NCI-H1436 treated with DMSO at 0.1 percent for 48 hours (cell line): ENCODE measurements at places on chromosomes 11 and 22.

DNA sequence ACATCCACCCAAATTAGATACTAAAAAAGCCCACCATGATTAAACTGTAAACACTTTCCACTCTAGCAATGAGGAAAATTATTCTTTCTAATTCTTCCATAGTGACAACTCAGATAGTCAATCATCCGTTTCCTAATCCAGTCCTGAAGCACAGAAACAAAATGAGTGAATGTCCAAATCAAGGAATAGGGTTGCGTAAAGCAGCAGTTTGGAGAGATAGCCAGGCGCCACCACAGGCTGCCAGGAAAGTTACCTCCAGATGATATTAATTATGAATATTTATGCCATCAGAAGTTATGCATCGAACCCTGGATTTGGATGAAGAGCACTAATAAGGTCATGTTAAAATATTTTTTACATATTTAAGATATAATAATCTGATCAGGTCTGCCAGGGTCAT is 63.2 kb downstream of the ETS1 start:
- no peak for DNase-seq

- no peak for DNase-seq
Observed at GRCh38 chr11:69129647-69130046, 26.1 kb upstream of the SMIM38 start.

DNA sequence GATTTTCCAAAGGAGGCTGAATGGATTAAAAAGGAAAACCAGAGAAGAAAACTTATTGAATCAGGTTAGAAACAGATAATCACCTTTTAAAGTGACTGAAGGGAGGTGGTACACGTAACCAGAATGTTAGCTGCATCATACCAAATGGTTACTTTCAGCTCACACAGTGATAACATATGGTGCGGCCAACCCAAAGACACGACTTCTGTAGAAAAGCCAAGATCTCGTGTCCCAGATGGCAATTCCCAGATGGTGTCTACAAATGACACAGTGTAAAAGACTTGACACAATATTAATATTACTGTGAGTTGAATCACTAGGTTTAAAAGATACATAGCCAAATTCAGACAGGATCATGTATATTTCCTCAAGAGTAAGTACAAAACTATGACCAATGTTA is 5.2 kb downstream of the PPP2R1B start:
- no peak for DNase-seq

DNA sequence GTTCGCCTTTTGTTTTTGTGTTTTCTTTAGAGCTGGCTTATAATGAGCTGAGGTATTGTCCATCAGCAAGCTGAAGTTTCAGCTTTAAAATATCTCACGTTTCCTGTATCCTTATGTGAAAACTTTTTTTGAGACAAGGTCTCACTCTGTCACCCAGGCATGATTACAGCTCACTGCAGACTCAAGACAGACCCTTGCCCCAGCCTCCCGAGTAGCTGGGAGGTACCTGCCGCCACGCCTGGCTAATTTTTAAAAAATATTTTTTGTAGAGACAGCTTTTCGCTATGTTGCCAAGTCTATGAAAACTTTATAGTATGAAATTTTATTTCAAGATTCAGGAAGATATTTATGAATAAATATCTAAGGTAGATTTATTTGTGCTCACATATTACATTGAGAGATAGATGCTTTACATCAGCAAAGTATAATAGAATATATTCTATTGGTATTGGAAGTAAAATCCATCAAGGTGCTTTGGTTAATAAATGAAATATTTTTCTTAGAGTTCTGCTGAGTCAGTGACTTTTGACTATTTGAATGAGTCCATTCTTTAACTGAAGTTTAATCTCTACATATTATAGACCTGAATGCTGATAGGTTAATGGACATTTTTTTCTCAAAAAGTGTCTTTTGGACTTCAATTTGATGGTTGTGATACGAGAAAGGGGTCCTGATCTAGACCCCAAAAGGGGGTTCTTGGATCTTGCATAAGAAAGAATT is 10.2 kb downstream of the KREMEN1 start:
- DNase-seq: no peak

- DNase-seq: no peak
Observed at GRCh38 chr11:120229451-120230424, 10.2 kb upstream of the POU2F3 start.

DNA sequence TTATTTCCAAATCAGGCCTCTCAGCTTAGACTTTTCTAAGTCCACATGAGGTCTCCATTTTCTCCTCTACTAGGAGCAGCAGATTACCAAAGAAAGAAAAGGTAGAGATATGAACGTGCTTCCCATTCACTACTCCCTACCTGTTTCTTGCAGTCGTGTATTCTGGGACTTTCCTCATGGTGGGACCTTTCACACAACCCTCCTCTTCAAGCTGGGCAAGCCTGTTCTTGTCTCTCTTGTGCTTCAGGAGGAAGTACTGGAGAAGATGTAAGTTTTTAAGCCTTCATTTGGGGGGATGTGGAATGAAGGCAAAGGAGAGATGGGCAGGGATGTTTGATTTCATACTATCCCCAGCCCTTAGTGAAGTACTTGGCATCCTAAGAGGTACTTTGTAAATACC is 128.8 kb upstream of the SESN3 start:
- no peak for DNase-seq

- no peak for DNase-seq
Observed at GRCh38 chr11:119496469-119496868, 73.5 kb upstream of the THY1 start.

DNA sequence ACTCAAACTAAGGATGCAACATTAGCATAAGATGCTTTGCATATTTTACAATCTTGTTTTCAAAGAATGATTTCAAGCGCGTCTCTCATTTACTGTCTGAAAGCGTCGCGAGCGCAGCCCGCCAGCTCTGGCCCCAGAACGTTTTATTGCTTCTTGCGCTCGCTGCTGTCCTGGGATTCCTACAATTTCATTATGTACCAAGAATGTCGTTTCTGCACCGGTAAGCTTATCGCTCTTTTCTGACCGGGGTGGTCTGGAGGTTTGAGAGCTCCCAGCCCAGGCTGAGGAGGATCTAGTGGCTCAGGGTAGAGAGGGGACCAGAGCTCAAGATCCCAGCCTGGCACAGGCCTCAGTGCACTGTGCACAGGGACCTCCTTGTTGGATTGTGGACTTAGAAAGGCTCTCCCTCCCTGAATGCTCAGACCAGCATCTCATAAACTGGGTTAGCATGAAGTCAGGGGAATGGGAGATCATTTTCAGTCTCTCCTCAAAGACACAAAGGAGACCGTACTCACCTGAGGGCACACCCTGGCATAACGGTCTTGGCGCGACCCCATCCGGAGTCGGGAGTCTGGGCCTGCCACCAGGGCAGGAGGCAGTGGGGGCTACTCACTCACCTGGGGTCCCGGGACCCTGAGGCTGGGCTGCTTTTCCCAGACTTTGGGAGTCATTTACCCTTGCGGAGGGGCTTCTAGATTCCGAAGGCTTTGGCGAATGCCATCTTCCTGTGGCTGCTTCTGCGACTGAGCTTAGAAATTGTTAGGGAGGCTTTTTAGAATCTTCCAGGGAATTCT is 817.4 kb downstream of the BRD1 start:
- no peak for DNase-seq

GRCh38 chr11:123051146-123051545 is 10.8 kb downstream of the HSPA8 start:
- no peak for DNase-seq

DNA sequence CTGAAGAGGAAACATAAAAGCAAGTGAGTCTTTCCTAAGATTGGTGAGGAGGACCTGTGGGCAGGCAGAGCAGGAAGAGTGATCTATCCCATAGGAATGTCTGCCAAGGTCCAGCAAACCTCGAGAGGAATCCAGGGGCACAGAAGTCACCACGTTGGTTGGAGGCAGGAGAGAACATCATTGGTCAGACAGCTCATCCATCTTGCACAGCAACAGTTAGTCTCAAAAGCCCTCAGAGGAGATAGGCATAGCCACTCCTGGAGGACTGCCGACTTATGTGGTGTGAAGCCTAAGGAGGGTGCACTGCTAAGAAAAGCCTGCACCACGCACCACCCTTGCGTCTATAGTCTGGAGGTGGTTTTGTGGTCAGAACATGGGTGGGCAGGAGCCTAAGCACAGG is 109.1 kb downstream of the RASSF10 start:
- DNase-seq: no peak

DNA sequence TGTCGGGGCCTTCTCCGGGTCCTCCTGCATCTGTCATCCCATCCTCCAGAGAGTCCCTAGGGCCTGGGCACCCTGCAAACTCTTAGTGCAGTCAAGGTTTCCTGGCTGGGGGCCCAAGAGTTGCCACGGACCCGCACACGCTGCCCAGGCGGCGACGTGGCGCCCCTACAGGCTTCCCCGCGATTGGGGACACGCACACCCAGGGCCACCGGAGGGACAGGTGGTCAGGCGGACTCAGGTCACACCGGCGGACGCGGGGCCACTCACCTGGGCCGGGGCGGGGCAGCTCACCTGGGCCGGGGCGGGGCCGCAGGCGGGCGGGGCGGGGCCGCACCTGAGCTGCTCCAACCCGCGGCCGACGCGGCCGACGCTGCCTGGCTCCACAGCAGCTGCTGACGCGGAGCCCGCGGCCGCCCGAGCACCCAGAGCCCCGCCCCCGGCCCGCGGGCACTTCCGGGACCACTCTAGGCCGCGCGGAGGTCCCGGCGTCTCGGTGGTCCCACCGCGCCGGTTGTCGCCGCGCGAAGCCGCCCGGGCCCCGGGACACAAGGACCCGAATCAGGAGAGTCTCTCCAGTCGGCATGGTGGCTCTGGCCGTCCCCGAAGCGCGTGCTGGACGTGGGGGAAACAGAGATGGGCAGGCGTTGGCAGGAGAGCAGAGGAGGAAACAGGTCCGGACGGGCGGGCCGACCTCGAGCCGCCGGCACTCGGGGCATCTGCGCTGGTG is at the start of gene ZNF70:
ZNF70 (minus strand) TSS at position 399 of the 727 bp plus-strand sequence. CDS start 5,972 bp downstream, outside the sequence.
- peak; percentile 30 for DNase-seq

DNA sequence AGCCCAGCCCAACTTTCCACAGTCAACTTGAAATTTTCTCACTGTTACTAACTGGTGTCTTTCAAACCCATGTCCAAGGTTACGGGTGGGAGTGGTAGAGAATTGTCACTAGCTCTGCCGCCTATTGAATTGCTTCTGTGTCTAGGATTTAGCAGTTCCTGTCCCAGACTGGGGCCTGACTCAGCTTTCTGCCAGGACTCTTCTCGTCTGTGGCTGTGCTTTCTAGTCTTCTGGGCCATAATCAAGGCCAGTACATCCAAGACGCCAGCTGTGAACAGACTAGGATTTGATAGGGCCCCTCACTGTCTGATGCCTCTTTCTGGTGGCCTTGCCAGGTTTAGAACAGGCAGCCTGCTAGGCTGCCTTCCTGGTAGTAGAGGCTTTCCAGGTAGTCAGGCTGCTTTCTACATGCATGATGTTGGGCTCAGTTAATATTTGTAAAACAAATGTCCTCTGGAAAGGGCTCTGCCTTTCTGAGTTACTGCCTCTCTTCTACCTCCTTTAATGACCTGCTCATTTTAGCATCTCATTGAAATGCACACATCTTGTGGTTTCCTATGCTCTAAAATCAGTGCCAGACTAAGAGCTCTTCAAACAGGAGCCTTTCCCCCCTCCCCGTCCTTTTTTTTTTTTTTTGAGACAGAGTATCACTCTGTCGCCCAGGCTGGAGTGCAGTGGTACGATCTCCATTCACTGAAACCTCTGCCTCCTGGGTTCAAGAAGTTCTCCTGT is 13.1 kb upstream of the HIKESHI start:
- no peak for DNase-seq

DNA sequence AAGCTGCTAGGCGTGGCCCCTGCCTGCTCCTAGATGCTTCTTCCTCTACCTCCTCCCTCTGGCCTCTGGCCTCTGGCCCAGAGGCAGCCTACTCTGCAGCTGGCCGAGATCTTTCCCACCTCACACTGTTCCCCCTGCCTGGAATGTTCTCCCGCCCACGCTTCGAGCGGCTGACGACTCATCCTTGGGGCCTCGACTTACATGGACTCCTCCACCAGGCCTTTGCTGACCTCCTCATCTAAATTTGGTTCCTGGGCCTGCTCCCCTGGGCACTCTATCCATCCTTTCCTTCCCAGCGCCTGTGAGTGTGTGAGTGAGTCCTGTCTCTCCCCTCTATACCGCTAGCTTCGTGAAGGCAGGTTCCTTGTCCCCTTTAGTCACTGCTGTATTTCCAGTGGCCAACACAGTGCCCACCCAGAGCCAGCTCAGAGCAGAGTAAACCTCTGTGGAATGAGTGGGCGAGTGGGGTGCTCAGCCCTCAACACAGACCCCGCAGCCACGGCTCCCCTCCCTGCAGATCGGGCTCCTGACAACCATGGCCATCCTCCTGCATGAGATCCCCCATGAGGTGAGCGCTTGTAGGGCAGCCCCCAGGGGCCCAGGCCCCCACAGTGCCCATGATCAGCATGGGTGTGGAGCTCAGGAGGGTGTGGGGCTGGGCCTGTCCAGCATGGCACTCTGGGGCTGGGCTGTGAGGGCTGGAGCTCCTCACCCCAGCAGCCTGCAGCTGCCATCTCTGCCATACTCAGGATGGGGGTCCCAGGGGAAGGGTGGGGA is 5.7 kb downstream of the SLC39A13 start:
- no peak for DNase-seq

GRCh38 chr11:111699579-111700156 is 66.5 kb downstream of the PPP2R1B start:
- no peak for DNase-seq

DNA sequence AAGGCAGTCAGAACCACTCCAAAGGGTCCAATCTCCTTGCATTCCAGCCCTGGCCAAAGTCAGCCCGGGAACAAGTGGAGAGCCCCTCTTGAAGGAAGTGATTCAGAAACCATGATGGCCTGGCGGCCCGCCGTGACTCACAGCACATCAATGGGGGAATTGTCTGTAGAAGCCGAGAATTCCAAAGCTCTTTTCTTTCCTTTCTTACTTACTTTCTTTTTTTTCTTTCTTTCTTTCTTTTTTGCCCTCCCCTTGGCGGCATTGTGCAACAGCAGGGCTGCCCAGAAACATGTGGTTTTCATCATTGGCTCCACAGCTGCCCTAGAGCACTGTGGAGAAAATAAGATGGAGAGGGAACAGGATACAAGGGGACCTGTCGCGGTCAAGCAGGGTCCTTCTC is 140.2 kb upstream of the TIMP3 start:
- no peak for DNase-seq

DNA sequence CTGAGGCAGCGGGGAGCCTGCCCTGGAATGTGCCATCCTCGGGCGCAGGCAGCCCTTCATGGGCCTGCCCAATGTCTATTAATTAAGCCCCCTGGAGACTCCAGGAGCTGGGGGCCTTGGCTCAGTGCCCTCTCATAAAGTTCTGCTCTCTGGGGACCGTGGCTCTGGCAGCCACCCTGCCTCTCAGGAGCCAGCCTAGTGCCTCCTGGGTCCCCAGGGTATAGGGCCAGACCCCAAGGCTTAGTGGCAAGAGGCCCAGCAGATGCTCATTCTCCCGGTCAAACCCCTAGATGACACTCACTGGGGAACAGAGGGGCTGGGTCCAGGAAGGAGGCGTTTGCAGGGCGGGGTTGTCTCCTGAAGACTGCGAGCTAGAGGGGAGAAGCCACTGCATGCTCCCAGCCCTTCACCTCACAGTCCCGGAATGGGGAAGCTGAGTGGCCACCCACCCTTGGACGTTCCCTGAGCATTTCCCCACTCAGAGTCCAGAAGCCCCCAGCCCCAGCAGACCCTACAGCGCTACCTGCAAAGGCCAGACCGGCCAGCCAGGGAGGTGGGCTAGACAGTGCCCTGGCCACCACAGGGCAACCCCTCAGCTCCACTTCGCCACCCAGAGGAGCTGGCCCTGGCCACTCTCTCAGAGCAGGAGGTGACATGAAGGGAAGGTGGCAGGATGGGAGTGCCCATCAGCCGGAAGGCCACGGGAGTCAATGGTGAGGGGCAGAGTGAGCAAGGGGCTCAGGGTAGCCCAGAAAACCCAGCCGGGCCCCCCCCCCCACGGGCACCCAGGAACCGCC is 83.0 kb downstream of the CDKN1C start:
- DNase-seq: no peak
